ENCODE measurements at places on chromosomes 6 and 20.

DNA sequence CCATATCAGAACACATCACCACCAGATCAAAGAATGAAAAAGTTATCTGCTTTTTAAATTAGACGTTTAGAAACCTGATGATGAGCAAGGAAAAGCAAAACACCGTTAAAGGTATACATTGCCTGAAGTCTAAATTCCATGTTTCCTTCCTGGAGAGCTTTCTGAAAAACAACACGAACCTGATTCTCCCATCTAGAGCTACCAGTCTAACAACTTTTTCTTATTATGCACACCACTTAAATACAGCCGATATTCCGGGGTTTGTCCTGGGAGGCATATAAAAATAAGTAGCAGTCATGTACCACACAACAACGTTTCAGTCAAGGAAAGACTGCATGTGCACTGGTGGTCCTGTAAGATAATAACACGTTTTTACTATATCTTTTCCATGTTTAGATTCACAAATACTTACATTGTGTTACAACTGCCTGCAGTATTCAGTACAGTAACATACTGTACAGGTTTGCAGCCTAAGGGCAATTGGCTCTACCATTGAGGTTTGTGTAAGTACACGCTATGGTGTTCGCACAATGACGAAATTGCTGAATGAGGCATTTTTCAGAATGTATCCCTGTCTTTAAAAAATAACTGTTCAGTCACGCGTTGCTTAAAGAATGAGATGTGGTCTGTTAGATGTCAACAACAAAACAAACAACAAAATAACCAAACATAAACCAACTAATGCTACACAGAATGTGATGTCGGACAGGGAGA lies 19.1 kb upstream of the LYRM2 start:
- DNase-seq, result no peak

DNA sequence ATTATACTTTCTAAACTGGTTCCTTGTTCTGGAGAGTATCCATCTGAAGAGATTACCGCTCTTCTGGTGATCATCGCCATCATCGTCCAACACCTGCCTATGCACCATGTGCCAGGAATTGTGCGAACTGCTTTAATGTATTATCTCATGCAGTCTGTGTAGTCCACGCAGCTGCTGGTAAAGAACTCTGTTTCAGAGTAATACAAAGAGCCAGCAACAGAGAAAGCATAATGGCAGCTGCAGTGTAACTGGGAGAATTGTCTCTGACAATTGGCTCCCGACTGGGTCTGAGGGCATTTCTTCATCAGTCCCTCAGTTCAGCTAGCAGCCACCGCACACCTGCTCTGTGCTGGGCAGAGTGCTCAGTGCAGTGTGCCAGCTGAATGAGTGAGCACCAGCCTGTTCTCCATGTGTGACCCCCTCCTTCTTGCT lies 383.4 kb downstream of the GRIK2 start:
- DNase-seq, result no peak

GRCh38 chr20:33814238-33814712 lies 3.1 kb downstream of the CHMP4B start:
- no peak for DNase-seq

DNA sequence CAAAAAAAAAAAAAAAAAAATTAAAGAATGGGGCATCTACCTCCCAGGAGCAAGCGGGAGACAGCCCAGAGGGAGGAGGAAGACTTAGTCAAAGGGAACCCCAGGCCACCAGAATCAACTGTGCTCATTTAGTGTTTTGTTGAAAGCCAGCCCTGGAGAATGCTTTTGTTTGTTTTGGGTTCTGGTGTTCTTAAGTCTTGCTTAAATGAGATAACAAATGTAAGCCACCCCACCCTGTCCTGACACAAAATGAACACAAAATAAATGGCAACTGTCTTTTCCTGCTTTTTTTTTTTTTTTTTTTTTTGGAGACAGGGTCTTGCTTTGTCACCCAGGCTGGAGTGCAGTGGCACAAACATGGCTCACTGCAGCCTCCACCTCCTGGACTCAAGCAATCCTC lies 165.0 kb upstream of the JARID2 start:
- DNase-seq, result no peak

DNA sequence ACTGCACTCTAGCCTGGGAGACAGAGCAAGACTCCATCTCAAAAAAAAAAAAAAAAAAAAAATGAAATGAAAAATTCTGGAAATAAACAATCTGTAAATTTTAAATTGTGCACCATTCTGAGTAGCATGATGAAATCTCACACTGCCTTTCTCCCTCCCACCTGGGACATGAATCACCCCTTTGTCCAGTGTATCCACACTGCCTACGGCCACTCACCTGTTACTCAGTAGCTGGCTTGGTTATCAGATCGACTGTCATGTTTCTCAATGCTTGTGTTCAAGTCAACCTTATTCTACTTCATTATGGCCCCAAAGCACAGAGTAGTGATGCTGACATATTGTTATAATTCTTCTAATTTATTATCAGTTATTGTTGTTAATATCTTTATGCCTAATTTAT lies 58.7 kb upstream of the MTHFD1L start:
- DNase-seq, result no peak
